ENCODE measurements at places on chromosomes 3 and 15.

GRCh38 chr15:72318408-72318942, 1.5 kb downstream of the CELF6 start:
- H3K27ac ChIP-seq = no peak overlapping the region
- H3K4me3 ChIP-seq = no peak overlapping the region
- no peaks in the 10 kb centered on the region for H3K27me3 ChIP-seq
- no peak for DNase-seq
- H3K4me1 ChIP-seq = no peaks in the 10 kb centered on the region

DNA sequence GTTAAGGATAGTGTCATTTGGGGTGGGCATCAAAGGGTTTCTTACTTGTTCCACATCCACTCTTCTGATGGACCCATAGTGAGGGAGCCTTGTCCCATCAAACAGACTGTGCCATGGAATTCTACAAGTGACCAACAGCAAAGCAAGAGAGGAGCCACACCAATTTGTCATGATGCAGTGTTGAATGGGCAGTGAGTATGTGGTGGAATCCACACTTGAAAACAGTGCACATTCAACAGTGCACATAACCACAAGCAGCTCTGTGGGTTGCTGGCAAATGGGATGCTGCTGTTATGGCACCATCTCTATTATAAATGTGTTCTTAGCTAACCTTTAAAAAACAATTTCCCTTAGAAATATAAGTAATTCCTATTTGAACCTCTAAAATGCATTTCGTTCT, 52.5 kb upstream of the CPNE4 start:
- no peak overlapping the region for H3K4me3 ChIP-seq
- no peak overlapping the region for H3K27ac ChIP-seq
- DNase-seq = no peak
- no peaks in the 10 kb centered on the region for H3K4me1 ChIP-seq
- H3K27me3 ChIP-seq = no peaks in the 10 kb centered on the region
- no peaks in the 10 kb centered on the region for H3K36me3 ChIP-seq

DNA sequence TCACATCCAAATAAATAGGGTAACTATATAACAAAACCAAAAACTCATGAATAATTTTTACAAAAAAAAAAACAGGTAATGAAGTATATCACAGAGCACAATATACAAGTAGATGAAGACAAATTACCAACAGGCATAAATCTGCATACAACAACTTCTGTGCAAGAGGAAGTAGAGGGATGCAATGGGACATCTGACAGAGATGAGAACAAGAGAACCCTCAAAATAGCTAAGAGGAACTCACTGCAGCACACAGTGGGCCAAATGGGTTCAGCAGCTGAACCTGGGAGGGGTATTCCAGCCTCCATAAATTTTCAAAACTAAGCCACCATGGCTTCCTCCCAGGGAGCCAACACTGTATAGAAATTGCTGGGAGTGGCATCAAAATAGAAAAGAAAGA, 9.6 kb upstream of the BTLA start:
- H3K36me3 ChIP-seq = no peaks in the 10 kb centered on the region
- no peak overlapping the region for H3K27ac ChIP-seq
- H3K4me3 ChIP-seq = no peak overlapping the region
- H3K4me1 ChIP-seq = no peaks in the 10 kb centered on the region
- H3K27me3 ChIP-seq = no peaks in the 10 kb centered on the region

GRCh38 chr3:48927928-48928327, 9.3 kb downstream of the ARIH2 start:
- no peak overlapping the region for H3K27ac ChIP-seq
- H3K27me3 ChIP-seq = no peaks in the 10 kb centered on the region
- H3K4me3 ChIP-seq = no peak overlapping the region
- DNase-seq = no peak
- no peaks in the 10 kb centered on the region for H3K36me3 ChIP-seq

GRCh38 chr3:191753196-191753595, 292.2 kb downstream of the PYDC2 start:
- no peak overlapping the region for H3K4me3 ChIP-seq
- H3K27ac ChIP-seq = no peak overlapping the region
- no peaks in the 10 kb centered on the region for H3K27me3 ChIP-seq
- H3K36me3 ChIP-seq = no peaks in the 10 kb centered on the region
- DNase-seq = no peak

- H3K4me1 ChIP-seq = no peaks in the 10 kb centered on the region
- H3K36me3 ChIP-seq = no peaks in the 10 kb centered on the region
These were observed 48.8 kb upstream of the PRTG start for GRCh38 chr15:55791551-55792400.

GRCh38 chr15:42084465-42085235, 9.7 kb downstream of the PLA2G4D start:
- H3K27me3 ChIP-seq = no peaks in the 10 kb centered on the region
- no peak overlapping the region for H3K27ac ChIP-seq
- DNase-seq = peak; percentile 62
- no peak overlapping the region for H3K4me3 ChIP-seq

- no peak overlapping the region for H3K27ac ChIP-seq
- no peak for DNase-seq
- H3K4me1 ChIP-seq = peaks cover 10% of the 10 kb centered on the region
- H3K4me3 ChIP-seq = no peak overlapping the region
- no peaks in the 10 kb centered on the region for H3K27me3 ChIP-seq
These were observed 65.3 kb downstream of the IGF1R start for GRCh38 chr15:98713585-98714001.

DNA sequence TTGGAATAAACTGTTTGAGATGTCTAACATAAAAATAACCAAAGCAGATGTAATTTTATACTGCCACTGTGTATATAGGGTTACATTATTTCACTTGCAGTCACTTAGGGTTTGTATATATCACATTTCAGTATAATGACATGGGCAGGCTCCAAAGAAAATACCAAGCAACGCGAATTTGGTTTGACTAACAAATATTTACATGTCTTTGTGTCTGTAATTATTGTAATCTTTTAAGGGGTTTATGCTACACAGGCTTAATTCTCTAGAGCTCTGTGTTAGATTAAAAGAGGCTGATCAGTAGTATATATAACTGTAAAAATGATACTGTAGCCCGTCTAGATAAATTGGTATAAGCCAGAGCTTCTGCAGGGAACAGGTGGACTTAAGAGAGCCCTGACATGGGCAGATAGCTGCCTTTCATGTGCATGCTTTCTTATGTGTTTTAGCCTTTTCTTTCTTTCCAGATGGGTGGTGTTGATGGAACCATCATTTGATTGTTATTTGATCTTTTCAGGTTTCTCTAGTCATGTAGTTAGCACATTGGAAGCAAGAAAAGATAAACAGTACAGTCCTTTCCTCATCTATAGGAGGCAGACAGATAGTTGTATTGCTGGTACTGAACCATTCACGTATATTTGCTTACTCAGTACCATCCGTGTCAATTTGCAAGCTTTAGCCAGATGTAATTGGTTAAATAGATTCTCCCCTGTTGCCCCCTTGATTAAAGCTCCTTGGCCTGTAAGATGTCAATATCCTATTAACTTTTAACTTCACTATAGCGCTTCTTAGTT, 86.1 kb downstream of the GALK2 start:
- no peak for DNase-seq
- H3K4me1 ChIP-seq = no peaks in the 10 kb centered on the region
- no peaks in the 10 kb centered on the region for H3K36me3 ChIP-seq
- no peak overlapping the region for H3K4me3 ChIP-seq
- no peaks in the 10 kb centered on the region for H3K27me3 ChIP-seq
- H3K27ac ChIP-seq = no peak overlapping the region

DNA sequence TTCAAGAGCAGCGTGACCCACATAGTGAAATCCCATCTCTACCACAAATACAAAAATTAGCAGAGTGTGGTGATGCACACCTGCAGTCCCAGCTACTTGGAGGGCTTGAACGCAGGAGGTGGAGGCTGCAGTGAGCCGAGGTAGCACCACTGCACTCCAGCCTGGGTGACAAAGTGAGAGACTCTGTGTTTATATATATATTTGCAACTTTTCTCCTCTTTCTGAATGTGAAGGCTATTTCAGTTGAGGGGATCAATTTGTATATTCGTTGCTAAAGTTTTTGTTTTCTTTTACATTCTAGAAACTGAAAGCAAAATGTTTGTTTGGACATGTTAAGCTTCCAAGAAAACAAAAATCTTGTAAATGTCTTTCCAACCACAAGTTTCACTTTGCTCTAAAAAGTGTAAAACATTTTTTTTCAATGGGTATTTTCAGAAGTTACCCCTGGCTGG, 29.8 kb upstream of the FAM98B start:
- H3K27ac ChIP-seq = no peak overlapping the region
- no peaks in the 10 kb centered on the region for H3K36me3 ChIP-seq
- H3K4me3 ChIP-seq = no peak overlapping the region
- H3K27me3 ChIP-seq = no peaks in the 10 kb centered on the region
- no peaks in the 10 kb centered on the region for H3K4me1 ChIP-seq

GRCh38 chr3:39211332-39212130, 19.1 kb upstream of the XIRP1 start:
- H3K4me3 ChIP-seq = no peak overlapping the region
- DNase-seq = no peak
- H3K4me1 ChIP-seq = no peaks in the 10 kb centered on the region
- no peak overlapping the region for H3K27ac ChIP-seq

All from uterus (tissue), 4 donors.